T-helper 17 cell (primary cell): ENCODE measurements at places on chromosomes 4 and X. TPM values are rescaled to one million over a fixed set of nuclear protein-coding genes. Genes with fewer than 3 reads are reported as not detected.

The PAGE1 gene
- not detected for total RNA-seq

The EDNRA gene
- total RNA-seq, result not detected

The ART3 gene
- total RNA-seq, result not detected

DNA sequence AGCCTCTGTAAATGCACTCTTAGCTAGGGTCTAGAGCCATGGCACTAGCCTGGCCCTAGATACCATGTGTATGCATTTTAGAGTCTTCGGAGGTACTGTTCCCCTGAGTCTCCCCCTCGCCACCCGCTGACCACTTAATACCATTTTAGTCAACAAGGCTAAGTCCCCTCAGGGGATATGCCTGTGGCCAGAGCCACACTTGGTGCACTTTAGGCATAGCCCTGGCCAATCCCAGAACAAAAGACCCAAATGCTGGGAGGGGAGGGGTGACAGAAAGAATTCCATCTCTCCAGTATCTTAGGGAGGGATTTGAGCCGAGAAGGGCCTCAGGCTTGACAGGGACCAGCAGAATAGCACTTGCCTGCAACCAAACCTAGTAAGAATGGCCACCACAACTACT is 28.6 kb upstream of the BCORL1 start:
- DNase-seq, result no peak
